ENCODE measurements at places on chromosomes 4 and X.
A peak's percentile ranks its signal among the peaks of the same experiment; 100 is the strongest.

- no peak for DNase-seq
Observed at GRCh38 chr4:2340272-2341061, 78.0 kb downstream of the ZFYVE28 start.

DNA sequence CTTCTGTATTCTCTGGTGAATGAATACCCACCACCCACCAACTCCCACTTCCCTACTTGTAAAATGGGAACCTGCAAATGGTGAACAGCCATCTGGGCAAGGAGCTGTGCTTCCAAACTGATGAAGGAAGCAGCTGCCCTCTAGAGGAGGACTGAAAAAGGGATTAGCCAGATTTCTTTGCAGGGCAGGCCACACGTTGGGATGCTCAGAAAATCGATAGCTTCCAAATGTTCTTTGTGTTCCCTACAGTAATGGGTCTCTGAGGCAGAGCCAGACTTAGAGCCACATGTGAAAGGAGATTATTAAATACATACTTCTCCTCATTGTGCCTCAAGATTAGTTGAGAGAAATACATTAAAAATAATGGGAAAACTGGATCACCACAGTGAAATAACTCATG is 39.3 kb upstream of the LPAR4 start:
- no peak for DNase-seq

GRCh38 chr4:55071951-55072350 is 53.4 kb downstream of the KDR start:
- no peak for DNase-seq

DNA sequence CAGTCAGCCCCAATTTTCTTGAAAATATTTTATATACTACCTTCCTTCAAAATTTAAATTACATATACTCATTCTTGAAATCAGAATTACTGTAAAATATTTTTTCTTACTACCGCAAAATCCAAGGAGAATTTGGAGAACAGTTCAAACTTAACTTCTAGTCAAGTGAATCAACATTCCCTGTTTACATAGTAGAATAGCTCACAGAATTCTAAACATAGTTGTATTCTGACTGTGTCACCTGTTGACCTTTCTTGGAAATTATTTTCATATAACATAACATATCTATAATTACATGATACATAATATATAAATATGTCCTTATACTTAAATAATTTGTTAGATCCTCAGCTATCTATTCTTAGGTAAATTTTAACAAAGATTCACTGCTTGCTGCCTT is 31.0 kb upstream of the FGF5 start:
- DNase-seq = no peak

GRCh38 chr4:153963216-153963615 is 174.3 kb upstream of the SFRP2 start:
- DNase-seq = no peak

GRCh38 chrX:107700317-107700774 is 72.0 kb downstream of the PRPS1 start:
- no peak for DNase-seq

- DNase-seq = no peak
Observed at GRCh38 chr4:65973186-65973585, 302.9 kb upstream of the EPHA5 start.

- DNase-seq = no peak
Observed at GRCh38 chr4:47278631-47279030, 184.9 kb downstream of the COMMD8 start.

DNA sequence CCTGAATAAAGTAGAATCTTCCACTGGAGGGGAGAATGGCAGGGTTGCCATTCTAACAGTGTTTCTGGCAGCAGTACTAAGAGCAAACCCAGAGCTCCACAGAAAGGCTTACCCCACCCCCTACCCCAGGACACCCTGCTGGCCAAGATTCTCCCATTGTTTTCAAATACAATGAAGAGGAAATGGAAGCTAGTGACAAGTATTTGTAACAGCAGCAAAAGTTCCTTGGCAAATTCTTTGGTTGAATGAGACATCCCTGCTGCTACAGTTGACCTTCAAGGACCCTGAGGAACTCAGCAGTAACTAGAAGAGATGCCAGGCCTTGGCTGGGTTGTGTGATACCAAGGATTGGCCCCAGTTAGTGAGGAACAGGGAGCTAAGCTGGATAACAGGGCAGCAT is 124.2 kb upstream of the DGKK start:
- DNase-seq = no peak

DNA sequence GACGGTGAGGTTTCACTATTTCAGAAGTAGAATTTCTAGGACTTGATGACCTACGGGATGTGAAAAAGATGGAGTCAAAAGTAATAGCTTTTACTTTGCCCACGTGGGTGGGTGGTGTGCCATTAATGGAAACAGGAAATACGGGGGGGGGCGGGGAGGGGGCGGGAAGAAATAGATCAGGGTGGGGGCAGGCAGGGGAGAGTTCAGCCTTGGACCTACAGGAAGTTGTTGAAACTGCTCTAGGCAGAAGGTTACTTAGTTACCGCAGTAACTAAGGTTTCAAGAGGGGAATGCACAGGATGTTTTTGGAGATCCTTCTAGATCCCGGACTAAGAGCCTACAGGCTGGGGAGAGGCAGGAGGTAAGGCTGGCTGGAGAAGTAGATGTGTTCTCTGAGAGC is 3.6 kb upstream of the FHL1 start:
- no peak for DNase-seq

DNA sequence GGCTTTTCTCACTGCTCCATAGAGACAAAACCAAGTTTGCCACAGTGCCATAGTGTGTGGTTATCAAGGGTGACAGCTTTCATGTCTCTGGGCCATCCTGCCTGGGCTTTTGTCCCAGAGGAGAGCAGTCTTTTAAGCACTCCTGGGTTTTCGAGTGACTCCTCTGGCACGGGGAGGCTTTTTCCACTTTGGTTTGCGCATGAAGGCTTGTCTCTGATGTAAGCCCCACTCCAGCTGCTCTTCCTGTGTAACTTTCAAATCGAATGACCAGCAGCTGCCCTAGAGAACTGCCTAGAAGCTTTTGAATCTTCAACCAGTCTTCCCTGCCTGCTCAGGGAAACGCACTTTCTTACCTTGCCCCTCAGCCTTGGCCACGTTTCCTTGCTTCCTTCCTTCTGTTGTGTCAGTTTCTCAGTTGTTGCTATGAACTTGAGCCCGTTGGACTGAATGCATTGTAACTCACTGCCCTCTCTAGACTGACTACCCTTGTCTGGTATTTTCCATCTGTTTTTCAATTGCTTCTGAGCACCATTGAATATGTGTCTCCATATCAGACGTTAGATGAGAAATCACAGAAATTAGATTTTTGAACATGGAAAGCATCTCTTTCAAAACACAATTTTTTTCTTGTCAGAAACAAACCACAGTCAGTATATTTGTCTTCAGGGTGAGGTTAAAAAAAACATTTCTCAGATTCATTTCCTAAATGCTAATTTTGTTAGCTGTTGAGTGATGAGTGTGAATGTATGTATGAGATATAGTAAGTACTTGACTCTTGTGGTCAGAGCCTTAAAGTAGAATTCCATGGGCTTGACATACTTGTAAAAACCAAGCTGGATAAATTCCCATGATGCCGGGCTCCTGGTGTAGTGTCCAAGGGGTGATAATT is 45.3 kb downstream of the SLC9A6 start:
- DNase-seq = peak; percentile 6

- peak; percentile 17 for DNase-seq
Observed at GRCh38 chrX:130079824-130080406, 30.4 kb downstream of the ELF4 start.

DNA sequence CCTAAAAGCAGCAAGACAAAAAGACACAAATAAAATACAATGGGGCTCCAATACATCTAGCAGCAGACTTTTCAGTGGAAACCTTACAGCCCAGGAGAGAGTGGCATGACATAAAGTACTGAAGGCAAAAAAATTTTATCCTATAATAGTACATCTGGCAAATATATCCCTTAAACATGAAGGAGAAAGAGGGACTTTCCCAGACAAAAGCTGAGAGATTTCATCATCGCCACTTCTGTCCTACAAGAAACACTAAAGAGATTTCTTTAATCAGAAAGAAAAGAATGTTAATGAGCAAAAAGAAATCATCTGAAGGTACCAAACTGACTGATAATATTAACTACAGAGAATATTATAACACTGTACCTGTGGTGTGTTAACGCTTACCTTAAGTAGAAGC is 86.4 kb downstream of the ANKRD17 start:
- DNase-seq = no peak

DNA sequence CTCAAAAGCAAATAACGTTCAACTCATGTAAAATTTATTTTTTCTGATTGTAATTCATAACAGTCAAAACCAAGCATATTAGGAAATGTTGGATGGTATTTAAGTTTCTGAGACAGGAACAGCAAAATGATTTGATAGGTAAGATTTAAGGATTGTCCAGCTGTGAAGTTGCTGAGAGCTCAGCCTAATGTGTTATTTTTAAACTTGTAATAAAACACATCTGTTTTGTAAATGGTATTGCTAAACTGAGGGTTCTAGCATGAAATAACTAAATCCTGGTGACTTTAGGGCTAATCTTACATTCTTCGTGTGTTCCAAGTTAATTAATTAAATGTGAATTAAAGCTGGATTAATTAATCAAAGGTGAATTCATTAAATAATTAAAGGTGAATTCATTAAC is 13.3 kb downstream of the TLR10 start:
- DNase-seq = no peak

DNA sequence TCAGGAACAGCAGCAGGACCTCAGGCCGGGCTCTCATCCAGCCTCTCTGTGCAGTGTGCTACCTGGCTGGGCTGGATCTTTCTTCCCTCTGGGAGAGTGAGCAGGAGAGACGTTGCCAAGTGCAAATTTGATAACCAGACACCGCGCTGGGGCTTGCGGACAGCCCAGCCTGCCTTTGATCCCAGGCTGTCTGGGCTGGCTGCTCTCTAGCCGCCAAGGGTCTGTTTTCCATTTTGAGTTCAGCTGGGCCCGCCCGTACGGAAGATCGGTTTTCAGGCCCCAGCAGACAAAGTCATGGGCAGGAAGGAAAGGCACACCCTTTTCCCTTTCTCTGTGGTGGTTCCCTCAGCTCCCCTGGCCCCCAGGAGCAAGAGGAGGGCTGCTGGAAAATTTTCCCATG is 90.2 kb downstream of the CPZ start:
- no peak for DNase-seq

DNA sequence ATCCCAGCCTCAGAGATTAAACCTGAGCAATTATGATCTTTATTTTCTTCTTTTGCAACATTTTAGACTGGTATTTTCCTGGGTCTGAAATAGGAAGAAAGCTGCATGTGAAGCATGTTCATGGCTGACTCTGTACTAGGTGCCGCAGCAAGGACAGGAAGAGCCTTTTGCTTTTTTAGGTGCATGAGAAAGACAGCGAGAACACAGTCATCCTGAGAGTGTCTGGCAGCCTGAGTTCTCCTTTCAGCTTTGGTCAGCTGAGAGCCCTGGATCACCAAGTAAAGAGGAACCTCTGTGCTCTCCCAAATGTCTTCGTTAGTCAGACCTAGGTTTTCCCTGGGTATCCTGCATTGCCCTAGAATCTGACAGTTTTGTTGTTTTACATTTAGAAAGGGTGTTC is 29.8 kb downstream of the FAM149A start:
- no peak for DNase-seq

DNA sequence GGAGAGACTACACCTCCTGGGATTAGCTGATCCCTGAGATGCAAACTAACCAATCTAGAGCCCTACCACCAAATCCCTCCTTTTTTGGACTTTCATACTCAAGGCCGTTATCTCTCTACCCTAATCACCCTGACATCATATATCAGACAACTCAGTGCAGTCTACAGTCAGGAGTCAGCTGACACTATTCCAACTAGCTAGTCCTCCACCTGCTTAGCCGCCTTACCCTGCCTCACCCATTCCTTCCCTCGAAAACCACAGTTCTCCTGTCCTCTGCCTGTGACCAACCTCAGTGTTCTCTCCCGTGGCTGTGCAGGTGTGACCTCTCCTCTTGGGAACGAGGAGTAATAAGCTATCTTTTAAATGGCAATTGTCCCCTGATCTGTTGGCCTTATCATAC is 1.8 kb upstream of the PPEF2 start:
- no peak for DNase-seq

DNA sequence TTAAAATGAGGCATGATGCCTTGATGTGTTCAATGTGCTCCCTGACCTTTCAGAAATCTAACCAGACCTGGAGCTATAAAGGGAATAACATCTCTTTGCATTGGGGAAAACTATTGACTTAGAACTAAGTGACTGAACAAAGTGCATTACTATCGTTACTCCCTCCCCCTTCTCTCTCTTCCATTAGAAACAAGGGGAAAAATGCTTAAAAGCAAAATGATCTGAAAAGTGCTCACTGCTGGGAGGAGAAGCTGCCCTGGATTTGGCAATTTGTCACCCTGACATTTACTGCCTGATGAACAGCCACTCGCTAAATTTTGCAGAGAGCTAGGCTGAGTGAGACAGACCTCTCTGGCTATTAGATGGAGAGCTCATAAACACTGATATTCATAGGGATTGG is 48.6 kb upstream of the PARM1 start:
- no peak for DNase-seq

GRCh38 chr4:99506781-99507180 is 4.0 kb upstream of the C4orf17 start:
- DNase-seq = no peak

- no peak for DNase-seq
Observed at GRCh38 chr4:161320377-161320776, 843.4 kb downstream of the FSTL5 start.

GRCh38 chrX:117628381-117628780 is 488.2 kb downstream of the KLHL13 start:
- DNase-seq = no peak

- DNase-seq = no peak
Observed at GRCh38 chr4:152609481-152609880, 70.3 kb downstream of the TMEM154 start.

- DNase-seq = no peak
Observed at GRCh38 chr4:22875587-22876257, 183.0 kb downstream of the GBA3 start.

- DNase-seq = no peak
Observed at GRCh38 chrX:136126872-136127406, 20.4 kb upstream of the FHL1 start.

GRCh38 chr4:26412381-26413372 is 77.6 kb downstream of the CCKAR start:
- DNase-seq = no peak

DNA sequence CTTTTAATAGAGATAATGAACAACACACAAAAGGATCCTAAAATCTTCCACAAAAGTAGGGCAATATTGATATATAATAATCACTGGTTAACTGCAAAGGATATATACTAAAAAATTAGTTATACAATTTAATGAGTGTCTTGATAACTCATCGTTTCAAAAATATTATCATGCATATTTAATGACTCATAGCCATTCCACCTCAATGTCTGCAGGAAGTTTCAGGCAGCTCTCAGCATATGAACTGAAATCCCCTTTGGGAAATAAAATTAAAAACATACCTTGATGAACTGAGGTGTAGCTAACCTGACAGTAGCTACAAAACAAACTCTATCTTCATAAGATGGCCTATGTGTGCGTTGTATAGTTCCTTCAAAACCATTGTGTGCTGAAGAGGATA is 62.9 kb downstream of the TMEM165 start:
- no peak for DNase-seq

GRCh38 chr4:37733240-37733867 is 47.2 kb upstream of the RELL1 start:
- DNase-seq = no peak

GRCh38 chr4:86837691-86838503 is 11.3 kb downstream of the SLC10A6 start:
- no peak for DNase-seq

- no peak for DNase-seq
Observed at GRCh38 chrX:144592036-144592435, 655.3 kb upstream of the SPANXN1 start.
